Fibroblast of the conjunctiva (primary cell): ENCODE measurements at places on chromosomes 13 and 19.

- no peak for DNase-seq
Measured at GRCh38 chr19:10418235-10418484, 2.2 kb upstream of the PDE4A start.

DNA sequence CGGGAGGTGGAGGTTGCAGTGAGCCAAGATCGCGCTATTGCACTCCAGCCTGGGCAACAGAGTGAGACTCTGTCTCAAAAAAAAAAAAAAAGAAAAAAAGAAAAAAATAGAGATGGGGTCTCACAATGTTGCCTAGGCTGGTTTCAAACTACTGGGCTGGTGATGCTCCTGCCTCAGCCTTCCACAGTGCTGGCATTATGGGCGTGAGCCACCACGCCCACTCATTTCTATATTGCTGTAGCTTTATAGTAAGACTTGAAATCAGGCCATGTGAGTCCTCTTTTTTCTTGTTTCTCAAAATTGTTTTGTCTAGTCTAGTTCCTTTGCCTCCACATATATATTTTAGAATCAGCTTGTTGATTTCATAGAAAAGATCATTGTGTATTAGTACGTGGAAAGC is 18.3 kb downstream of the DNM2 start:
- DNase-seq: no peak

DNA sequence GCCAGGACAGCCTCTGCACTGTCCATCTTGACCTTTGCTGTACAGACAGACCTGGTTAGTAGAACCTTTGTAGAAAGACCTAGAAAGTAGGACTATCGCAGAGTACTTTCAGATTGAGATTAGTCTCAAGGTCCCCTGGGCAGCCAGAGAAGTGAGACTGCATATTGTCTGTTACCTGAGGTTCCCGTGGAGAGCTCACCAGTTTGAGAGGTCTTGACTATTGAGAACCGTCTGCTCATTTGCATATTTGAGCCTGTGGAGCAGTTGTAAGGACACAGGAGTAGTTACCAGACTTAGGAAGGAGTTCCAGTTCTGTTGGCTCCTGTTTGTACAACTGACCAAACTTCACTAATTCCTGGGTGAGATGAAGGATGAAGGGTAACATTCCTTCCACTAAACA is 66.2 kb downstream of the SPATA13 start:
- DNase-seq: no peak

GRCh38 chr19:13848798-13849676 is 27.9 kb upstream of the NANOS3 start:
- no peak for DNase-seq

DNA sequence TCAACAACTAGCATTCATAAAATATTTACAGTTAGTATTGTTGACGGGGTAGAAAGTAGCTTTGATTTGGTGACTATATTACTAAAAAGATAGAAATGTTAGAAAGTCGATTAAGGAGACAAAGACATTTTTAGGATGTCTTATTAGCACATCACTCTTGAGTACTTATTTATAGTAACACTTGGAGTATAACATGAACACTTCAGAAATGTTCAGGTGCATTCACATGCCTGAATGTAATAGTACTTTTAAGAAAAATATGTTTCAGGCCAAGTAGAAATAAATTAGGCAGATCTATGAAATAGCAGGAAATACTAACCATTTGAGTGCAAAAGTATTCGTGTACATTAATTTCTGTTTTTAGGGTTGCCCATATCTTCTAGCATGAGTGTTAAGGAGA is 70.4 kb downstream of the CDK8 start:
- DNase-seq: no peak

- DNase-seq: no peak
Measured at GRCh38 chr13:114105521-114106225, 26.8 kb downstream of the RASA3 start.

GRCh38 chr13:50389726-50390125 is 374.5 kb downstream of the KCNRG start:
- no peak for DNase-seq

- no peak for DNase-seq
Measured at GRCh38 chr13:41649659-41650058, 192.3 kb downstream of the RGCC start.

GRCh38 chr13:40333226-40333625 is 333.2 kb downstream of the FOXO1 start:
- DNase-seq: no peak

- no peak for DNase-seq
Measured at GRCh38 chr13:53749306-53749705, 720.7 kb downstream of the OLFM4 start.

DNA sequence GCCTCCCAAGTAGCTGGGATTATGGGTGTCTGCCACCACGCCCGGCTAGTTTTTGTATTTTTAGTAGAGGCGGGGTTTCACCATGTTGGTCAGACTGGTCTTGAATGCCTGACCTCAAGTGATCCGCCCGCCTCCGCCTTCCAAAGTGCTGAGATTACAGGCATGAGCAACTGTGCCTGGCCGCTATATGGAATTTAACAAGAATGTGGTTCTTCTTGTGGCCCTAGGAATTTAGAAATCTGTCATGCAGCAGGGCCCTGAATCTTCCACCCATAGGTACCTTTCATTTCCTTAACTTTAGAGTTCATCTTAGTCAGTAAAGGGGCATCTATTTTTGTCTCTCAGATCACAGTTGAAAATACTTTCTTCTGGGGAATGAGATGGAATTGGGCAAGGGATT is 25.6 kb upstream of the NDFIP2 start:
- no peak for DNase-seq

DNA sequence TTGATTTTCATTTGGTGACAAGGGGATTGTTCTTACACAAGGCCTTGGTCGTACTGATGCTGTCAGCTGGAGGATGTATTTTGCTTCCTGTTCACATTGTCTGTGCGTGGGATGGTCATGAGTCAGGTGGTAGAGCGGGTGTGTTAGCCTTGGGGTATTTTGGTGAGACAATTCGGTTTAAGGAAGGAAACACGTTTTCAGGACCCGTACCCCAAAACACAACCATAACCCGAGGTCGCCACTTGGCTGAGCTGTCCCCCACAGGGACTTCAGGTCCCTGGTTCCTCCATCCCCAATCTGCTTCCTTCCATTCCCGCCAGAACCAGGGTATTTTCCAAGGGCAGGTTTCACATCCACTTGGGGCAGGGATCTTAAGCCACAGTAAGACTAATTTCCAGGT is 15.0 kb downstream of the MYO9B start:
- DNase-seq: no peak

DNA sequence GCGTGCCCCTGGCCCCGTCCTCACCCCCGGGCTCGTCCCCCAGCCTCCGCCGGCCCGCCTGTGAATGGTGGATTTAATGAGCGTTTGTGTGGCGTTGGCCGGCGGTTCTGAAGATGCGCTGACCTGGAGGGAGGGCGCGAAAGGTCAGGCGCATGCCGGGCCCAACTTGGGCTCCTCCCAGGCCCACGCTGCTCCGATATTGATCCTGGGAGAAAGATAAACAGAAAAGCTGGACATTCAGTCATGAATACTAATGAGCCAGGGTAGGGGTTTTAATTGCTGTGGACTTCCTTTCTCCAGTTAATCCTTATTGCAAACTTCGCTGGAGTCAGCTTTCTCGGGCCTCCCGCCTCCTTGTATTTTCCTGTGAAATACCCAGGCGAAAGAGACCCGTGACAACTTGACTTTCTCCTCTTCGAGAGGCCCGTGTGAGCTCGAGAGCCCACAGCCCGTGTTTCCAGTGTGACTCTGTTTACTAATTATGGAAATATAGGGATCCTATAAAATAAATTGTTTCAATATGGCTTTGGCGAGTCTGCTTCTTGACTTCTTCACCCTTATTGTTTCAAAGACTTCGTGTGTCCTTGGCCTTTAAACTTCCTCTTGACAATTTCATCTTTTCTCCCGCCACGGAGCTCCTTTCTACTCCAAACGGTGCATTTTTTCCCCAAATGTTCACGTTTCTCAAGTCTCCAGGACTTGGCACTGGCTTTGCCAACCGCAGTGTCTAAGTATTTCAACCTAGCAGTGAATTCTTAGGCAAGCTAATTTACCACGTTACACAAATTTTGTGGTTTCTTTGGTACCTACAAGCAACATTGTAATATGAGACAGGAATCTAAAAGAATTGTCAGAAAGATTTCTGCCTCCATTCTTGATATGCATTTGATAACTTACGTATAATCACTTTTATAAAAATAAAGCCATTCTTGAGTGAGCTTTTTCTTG is 10.5 kb downstream of the ZIC2 start:
- no peak for DNase-seq

- DNase-seq: no peak
Measured at GRCh38 chr19:311813-312261, 20.6 kb upstream of the PLPP2 start.

DNA sequence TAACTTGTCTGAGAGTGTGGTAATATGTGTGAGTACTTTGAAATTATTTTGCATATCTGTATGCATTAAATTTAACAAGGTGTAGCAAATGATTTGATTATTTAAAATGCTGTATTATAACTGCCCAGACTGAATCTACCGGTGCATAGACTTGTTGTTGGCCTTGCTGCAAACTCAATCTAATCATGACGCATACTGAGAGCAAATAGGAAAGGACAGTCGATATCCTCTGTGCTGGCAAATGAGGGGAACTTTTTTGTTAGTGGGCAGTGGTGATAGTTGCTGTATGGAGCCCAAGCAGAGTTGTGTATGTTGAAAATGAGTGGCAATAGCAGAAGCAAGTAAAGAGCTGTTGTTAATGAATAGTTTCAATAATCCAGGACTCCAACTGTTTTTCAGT is 127.4 kb downstream of the LMO7 start:
- no peak for DNase-seq
